Aorta (tissue), 5 donors: ENCODE measurements at places on chromosomes 2 and 18. TPM values are rescaled to one million over a fixed set of nuclear protein-coding genes. Genes with fewer than 3 reads are reported as not detected.

- no peaks in the 10 kb centered on the region for H3K4me1 ChIP-seq
- no peak overlapping the region for H3K4me3 ChIP-seq
- H3K36me3 ChIP-seq: no peaks in the 10 kb centered on the region
- no peaks in the 10 kb centered on the region for H3K27me3 ChIP-seq
- H3K27ac ChIP-seq: peak overlapping the region; percentile 4
- DNase-seq: peak; percentile 29
These were observed 35.6 kb downstream of the PXDN start for GRCh38 chr2:1708476-1709334.

DNA sequence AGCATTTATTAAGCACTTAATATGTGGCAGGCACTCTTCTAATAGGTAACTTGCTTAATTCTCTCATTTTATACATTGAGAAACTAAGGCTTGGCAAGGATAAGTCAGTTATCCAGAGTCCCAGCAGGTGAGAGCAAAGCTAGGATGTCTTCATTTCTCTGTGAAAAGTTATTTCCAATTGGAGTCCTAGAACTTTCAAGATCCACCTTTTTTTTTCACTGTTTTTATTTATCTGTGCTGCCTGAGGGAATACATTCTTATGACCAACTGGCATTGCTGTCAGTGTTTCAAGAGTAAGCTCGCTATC, 56.2 kb upstream of the ETAA1 start:
- no peak for DNase-seq
- H3K36me3 ChIP-seq: no peaks in the 10 kb centered on the region
- H3K27me3 ChIP-seq: no peaks in the 10 kb centered on the region
- no peaks in the 10 kb centered on the region for H3K4me1 ChIP-seq
- H3K27ac ChIP-seq: no peak overlapping the region

DNA sequence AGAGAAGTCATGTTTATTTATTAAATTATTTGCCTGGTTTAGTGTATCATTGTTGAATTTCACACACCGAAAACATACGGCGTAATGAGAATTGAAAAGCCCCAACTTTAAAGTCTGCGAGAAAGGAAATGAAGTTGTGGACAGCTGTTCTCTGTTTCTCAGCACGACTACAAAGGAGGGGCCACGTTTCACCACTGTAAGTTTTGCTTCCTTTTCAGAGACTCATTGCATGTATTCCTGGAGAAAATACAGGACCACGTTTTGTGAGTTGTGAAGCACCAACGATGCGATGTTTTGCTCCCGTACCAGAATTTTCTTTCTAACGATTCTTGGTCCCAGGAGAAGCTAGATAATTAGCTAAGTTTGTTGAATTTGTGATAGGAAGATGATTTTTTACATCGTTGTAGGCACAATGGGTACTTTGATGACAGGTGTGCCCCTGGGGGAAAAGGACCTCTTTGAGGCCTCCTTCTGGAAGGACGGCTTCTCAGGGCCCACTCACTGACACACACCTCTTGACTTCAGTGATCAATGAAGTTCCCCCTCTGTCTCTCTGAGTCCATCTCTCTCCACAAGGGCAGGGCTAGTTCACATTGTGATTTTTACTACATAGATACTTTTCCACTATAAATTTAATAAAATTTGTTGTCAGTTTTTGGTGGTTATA, 23.7 kb upstream of the ACKR3 start:
- no peaks in the 10 kb centered on the region for H3K27me3 ChIP-seq
- no peak for DNase-seq
- no peaks in the 10 kb centered on the region for H3K4me1 ChIP-seq
- H3K36me3 ChIP-seq: no peaks in the 10 kb centered on the region

- no peaks in the 10 kb centered on the region for H3K4me1 ChIP-seq
- H3K36me3 ChIP-seq: no peaks in the 10 kb centered on the region
- no peaks in the 10 kb centered on the region for H3K27me3 ChIP-seq
- H3K27ac ChIP-seq: no peak overlapping the region
These were observed 44.5 kb upstream of the FAM110C start for GRCh38 chr2:90645-91312.

DNA sequence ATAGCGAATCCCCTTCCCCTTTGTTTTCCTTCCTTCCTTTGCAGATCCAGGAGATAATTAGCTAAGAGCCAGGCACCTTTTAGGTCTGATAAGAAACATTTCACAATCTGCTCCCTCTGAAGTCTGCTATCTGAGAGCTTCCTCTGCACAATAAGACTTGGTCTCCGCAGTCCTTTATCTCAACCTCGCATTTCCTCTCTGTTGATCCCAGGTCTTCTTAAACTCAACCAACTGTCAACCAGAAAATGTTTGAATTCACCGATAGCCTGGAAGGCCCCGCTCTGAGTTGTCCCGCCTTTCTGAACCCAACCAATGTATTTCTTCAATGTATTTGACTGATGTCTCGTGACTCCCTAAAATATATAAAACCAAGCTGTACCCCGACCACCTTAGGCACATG, 78.4 kb upstream of the CTDP1 start:
- DNase-seq: peak; percentile 7
- no peak overlapping the region for H3K27ac ChIP-seq
- no peak overlapping the region for H3K4me3 ChIP-seq
- no peaks in the 10 kb centered on the region for H3K36me3 ChIP-seq
- no peaks in the 10 kb centered on the region for H3K4me1 ChIP-seq
- no peaks in the 10 kb centered on the region for H3K27me3 ChIP-seq

The TMEM87B gene
- 31.5 TPM for total RNA-seq

DNA sequence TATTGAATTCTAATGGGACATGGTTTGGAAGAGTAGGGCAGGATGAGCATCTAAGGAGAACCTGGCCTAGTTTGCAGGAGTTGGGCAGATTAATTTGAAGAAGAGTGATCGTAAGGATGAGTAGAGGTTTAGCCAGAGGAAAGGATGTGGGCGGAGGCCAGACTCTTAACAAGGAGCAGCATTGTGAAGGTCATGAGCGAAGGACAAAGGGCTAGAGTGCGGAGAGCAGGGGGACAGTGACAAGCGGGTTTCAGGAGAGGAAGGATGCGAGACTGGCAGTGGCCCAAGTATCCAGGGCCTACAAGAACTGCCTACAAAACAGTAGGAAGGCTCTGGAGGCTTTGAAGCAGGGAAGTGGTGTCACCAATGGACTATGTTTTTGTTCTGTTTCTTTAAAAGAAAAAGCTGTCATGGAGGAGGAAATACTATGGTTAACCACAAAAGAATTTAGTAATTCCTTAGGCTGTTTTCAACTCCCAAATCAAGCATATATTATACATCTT, 20.1 kb downstream of the SLC66A3 start:
- H3K4me3 ChIP-seq: no peak overlapping the region
- peak; percentile 70 for DNase-seq
- H3K4me1 ChIP-seq: no peaks in the 10 kb centered on the region
- H3K27ac ChIP-seq: no peak overlapping the region
- H3K27me3 ChIP-seq: no peaks in the 10 kb centered on the region

The ANO7 gene
- total RNA-seq: 1.2 TPM

The ATP6V1C2 gene
- total RNA-seq: 0.49 TPM

DNA sequence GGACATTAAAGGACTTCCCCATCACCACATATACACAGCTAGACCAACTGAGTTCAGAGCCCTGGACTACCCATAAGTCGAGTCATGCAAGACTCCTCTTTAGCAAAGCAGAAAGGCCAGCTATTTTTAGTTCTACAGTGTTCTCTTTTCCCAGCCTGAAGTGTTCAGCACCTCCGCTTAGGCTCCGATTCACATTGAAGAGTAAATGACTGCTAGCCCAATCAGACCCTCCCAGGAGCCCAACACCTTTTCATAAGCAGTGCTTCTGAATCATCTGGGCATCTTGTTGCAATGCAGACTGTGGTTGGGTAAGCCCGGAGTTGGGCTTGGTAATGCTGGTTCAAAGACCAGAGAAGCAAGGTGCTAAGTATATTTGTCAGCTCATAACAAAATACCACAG, 138.6 kb upstream of the MSH6 start:
- H3K27ac ChIP-seq: no peak overlapping the region
- H3K4me1 ChIP-seq: no peaks in the 10 kb centered on the region
- no peaks in the 10 kb centered on the region for H3K36me3 ChIP-seq
- DNase-seq: no peak
